ENCODE measurements at places on chromosomes 1 and 21.

DNA sequence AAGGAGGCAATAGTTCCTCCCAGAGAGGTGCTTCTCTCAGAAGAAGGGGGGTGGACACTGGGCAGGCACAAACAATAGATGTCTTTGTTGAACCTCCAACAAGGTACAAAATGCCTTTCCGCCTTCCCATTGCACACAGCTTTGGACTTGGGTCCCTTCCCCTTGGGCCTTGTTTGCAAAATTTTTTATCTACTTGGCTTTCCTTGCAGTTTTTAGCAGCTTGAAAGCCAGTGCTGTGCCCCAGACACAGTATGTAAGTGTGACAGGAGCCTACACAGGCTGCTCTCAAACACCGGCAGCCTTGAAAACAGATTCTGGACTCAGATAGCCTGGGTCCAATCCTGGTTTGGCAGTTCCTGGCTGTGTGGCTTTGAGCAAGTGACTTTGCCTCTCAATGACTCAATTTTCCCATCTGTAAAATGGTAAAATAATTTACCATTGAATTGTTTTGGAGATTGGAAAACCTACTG, 43.0 kb downstream of the ELAPOR1 start:
- no peak for DNase-seq

DNA sequence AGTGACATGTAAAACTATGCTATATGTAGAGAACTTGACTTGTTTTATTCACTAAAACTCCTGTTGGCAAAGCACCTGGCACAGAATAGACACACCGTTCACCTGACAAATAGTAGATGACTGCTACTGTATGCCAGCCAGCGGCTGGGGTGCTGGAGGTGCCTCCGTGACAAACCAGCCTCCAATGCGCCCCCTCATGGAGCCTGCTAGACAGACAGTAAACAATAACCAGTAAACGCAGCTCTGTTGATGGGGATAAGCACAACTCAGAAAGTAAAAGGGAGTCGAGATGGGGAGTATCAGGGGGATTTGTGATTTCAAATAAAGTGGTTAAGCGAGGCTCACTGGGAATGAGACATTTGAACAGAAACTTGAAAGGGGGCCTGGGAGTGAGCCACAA, 107.2 kb downstream of the PRDM2 start:
- no peak for DNase-seq

DNA sequence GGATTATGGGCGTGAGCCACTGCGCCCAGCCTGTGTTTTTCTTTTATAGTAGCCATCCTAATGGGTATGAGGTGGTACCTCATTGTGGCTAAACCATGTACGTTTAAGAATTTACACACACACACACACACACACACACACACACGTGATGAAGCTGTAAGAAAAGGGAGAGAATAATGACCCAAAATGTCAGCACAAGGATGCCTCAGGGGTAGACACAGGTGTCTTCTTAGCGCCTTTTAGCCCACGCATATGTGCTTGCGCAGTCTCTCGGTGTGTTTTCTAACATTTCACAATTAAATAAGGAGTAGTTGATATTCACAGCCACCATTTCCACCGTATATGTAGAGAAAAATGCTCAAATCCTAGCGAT, 782 bp upstream of the PFKL start:
- no peak for DNase-seq

GRCh38 chr1:91057784-91058183, 35.9 kb upstream of the ZNF644 start:
- no peak for DNase-seq

- DNase-seq: no peak
Measured at GRCh38 chr1:74681001-74681400, 7.4 kb upstream of the ERICH3 start.

DNA sequence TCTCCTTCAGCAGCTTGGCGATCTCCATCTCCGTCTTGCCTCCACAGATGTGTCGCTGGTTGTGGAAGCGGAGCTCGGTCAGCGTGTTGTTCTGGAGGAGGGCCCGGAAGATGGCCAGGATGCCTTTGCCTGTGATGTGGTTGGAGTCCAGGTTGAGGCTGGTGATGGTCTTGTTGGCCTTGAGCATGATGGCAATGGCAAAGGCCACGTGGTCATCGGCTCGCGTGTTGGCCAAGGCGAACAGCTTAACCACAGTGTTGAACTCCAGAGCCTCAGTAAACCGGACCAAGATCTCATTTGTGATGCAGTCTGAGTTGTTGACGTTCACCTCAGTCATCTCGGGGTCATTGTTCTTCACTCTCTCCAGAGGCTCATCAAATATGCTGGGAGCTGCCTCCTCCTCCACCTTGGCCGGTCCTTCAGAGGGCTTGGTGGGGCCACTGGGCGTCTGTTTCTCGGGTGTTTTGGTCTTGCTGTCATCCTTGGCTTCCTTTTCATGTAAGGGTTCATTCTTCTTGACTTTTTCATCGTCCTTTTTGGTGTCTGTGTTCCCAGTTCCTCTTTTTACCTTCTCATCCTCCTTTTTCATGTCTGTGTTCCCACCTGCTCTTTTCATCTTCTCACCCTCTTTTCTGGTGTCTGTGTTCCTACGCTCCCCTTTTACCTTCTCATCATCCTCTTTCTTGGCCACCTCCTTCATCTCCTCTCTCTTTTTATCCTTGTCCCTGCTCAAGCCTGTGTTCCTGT, 11.2 kb downstream of the SHISA4 start:
- no peak for DNase-seq

GRCh38 chr1:228648647-228649383, 86.5 kb upstream of the RHOU start:
- DNase-seq: no peak

GRCh38 chr21:38310646-38311485, 54.1 kb downstream of the KCNJ15 start:
- DNase-seq: no peak

DNA sequence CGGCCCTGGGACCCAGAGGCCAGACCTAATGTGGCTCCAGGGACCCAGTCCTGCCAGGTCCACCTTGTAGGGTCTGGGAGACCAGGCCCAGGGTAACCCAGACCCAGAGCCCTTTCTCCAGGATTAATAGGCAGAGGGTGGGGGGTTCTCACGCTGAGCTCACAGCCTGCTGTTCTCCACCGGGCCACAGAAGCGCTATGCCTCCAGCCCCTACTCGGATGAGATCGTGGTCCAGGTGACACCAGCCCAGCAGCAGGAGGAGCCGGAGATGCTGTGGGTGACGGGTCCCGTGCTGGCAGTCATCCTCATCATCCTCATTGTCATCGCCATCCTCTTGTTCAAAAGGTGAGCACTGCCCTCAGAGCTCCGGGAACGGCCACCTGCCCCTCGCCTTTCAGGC, 43.3 kb upstream of the KDM4A start:
- no peak for DNase-seq

DNA sequence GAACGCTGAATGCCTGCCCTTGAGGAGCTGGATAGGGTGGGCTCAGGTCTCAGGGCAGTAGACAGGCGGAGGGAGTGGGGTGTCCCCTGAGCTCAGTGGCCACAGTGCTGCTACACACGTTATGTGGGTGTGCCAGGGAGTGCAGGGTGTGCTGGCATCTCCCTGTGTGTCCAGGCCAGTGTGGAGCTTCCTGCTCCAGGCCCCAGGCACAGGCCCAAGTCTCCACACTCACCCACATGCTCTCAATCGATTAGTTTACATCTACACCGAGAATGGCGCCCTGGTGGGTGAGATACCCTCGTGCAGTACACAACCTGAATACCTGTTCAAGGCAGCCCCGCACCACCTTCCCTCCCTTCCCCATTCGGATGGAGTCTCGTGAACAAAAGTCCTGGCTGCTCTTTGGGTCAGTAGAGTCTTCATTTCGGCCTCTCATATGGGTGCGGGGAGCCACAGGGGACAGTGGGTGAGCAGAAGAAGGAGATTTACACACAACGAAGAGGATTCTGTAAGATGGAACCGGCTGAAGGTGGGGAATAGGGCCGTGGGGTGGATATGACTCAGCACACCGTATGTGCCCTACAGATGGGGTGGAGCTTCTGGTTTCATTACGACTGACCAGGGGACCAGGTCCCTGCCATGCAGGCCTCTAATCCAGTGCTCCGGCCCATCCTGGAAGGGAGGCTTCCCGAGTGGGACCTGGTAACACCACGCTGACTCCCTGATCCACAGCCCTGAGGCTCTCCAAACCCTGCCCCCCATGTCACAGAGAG, 93.3 kb downstream of the SPSB1 start:
- DNase-seq: no peak

GRCh38 chr1:84785271-84786036, 95.2 kb upstream of the SSX2IP start:
- DNase-seq: no peak

DNA sequence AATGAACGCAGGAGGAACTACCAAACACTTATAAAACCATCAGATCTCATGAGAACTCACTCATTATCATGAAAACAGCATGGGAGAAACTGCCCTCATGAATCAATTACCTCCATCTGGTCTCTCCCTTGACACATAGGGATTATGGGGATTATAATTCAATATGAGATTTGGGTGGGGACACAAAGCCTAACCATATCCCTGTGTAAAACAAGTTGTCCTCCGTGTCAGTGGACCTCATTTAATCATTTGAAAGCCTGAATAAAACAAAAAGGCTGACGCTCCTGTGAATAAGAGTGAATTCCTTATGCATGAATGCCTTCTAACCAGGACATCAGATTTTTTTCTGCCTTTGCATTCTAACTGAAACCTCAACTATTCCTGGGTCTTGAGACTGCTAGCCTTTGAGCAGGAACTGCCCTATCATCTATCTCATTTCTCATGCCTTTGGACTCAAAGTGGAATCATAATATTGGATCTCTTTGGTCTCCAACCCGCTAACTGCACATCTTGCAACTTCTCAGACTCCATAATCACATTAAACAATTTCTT, 648.8 kb downstream of the ADGRL2 start:
- no peak for DNase-seq

- peak; percentile 29 for DNase-seq
Measured at GRCh38 chr1:239884796-239885195, 206.9 kb upstream of the FMN2 start.

- DNase-seq: no peak
Measured at GRCh38 chr21:25175938-25176337, 431.3 kb downstream of the MRPL39 start.

GRCh38 chr1:182687361-182687760, 3.0 kb upstream of the RGS8 start:
- DNase-seq: no peak

DNA sequence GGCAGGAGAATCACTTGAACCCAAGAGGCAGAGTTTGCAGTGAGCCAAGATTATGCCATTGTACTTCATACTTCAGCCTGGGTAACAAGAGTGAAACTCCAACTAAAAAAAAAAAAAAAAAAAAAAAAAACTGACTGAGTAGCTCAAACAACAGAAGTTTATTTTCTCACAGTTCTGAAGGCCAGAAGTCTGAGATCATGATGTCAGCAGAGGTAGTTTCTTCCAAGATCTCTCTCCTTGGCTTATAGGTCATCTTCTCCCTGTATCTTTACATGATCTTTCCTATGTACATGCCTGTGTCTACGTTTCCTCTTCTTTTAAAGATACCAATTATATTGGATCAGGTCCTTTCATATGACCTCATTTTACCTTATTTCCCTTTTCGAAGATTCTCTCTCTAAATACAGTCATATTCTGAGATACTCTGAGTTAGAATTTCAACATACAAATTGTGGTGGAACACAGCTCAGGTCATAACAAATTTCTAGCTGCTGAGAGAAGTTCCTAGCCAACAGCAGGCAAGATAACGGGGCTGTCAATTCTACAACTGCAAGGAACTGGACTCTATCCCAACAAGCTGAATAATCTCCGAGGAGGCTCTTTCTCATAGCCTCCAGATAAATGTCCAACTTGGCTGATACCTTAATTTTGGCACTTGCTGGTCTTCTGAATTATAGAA, 187.7 kb upstream of the ADAMTS5 start:
- DNase-seq: peak; percentile 54

GRCh38 chr1:23394181-23394580, 24.5 kb upstream of the ZNF436 start:
- peak; percentile 70 for DNase-seq

DNA sequence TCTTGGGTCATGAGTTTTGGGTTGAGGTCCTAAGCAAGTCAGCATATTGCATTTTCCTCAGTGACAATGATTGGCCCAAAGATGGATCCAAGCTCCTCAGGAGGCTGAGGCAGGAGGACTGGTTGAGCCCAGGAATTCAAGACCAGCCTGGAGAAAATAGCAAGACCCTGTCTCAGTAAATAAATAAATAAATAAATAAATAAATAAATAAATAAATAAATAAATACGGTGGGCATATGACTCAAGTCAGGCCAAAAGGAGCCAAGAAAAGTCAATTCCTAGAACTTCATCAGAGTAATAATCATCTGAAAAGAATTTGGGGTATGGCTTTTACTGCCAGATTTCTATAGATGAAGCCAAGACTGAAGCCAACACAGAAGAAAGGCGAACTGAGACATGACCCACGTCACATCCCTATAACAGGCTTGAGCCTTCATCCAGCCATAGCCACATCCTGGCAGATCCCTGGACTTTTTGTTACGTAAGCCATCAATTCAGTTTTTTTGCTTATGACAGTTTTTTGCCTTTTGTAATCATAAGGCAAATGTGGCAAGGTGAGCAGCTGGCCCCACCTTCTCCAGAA, 88.5 kb upstream of the NFASC start:
- DNase-seq: no peak

DNA sequence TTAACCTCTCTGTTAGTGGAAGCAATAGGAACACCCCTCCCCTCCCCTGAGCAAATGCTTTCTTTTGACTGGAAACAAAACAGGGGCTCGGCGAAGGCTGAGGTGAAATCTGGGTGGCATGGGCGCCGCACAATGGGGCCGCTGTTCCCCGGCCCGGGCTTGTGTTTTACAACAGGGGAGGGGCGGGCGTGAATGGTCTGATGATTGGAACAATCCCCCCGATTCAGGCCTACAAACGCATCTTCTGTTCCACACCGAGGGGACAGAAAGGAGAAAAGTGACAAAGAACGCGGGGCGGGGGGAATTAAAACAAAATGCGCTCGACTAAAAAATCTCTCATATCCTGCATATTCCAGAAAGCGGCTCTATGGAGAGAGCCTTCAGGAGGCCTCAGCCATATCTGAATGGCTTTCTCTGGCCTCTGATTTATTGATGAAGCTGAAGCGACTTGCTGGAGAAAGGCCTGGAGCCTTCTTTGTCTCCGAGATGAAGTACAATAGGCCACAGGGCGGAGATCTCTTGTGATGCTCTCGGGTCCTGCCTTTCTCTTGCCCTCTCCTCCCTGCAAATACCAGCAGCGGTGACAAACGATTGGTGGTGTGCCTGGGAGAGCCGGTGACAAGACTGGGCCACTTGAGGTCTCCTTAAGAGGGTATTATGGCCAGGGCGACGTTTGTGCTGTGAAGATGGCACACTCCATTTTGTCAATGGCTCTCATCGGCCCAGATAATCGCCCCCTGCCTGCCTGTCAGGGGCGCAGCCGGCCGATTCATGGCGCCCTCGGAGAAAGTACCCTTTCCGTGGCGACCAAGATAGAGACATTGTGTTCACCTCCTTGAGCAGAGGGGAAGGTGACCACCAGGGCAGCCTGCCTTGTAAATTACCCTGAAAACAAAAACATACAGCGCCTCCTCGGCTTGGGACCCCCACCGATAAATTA, 47.1 kb upstream of the OLIG2 start:
- DNase-seq: no peak
